Stimulated activated CD4-positive, alpha-beta T cell treated with anti-CD3 and anti-CD28 coated beads, Interleukin-4, amount 100 ng/mL, for 4 hours (primary cell): ENCODE measurements at places on chromosomes 5 and 9.

- no peak for DNase-seq
Observed at GRCh38 chr9:84636436-84636835, 33.1 kb upstream of the NTRK2 start.

DNA sequence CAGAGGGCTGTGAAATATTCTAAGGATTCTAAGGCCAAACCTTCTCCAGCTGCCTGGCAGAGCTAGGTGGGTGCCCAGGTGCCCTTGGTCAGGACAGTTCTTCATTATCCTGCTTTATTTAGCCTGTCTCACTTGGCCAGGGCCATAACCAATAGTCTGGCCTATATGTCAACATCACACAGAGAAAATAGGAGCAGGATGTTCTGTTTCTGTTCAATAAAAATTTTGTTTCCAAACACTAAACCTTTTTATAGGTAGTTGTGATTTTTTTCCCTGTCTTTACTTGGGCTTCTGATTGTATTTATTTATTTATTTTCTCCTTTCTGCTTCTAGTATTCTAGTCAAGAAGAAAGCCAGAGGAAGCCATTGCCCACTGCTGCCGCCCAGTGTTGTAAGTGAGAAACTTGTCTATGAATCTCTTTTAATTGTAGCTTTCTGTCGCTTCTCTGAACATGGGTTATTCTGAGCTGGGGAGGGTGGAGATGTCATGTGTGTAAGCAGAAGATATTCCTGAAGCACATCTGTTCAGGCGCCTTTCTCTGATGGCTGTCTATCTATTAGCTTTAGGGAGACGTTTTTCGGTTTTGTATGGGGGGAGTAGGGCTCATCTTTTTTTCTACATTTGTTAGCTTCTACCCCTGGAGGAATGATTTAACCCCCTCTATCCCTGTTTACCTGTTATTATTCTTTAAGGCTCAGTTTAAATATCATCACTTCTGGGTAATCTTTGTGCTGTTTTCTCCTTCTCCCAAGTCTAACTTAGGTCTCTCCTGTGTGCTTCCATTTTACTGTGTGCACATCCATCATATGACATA is 97.1 kb downstream of the UNC13B start:
- peak; percentile 28 for DNase-seq

DNA sequence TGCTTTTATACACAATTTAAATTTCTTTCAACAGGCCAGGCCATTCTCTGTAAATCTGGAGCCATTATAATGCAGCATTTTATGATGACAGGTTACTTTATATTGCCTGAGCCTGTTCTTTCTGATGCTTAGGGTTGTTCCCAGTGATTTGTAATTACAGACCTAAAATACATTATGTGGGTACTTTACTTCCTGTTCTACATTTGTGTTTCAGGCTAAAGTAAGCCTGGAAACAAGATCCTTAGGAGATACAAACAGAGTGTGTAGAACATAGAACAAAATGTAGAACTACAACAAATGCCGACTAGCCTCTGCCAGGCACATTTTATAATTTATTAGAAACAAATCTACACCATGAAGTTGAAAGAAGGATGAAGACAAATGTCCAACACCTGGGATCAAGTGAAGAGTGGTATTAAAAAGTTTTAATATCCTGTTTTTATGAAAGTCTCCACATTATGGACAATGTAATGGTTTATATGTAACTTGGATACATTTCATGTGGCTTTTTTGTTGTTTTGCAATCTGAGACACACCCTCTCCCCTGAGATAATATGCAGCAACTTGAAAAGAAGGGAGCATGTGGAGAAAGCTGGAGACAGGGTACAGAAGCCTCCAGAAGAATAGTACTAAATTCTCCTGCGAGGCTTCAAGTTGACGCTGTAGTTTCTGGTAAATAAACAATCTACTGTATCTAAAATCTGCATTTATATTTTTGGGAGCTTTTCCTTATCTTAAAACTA is 46.9 kb downstream of the VCAN start:
- DNase-seq = no peak

- no peak for DNase-seq
Observed at GRCh38 chr5:84343171-84343570, 41.5 kb downstream of the EDIL3 start.

- DNase-seq = no peak
Observed at GRCh38 chr5:61582205-61582820, 250.3 kb downstream of the ZSWIM6 start.

DNA sequence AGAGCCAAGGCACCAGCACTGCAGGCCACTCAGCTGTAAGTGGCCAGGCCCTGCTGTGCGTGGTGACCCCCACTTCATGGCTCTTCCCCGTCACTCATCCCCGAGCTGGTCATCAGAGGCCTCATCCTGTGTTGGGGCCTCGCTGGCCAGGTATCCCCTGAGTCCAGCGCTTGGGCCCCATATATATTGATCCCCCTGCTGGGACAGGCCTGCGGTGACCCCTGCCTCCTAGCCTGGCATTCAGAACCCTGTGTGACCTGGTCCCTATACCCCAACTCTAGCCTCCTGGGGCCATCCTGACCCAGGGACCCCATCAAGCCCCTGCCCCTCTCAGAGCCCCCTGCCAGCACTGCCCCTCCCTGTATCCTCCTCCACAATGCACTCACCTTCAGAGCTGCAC is 12.7 kb downstream of the GBGT1 start:
- no peak for DNase-seq

GRCh38 chr5:176371621-176372539 is 6.6 kb downstream of the ARL10 start:
- no peak for DNase-seq

DNA sequence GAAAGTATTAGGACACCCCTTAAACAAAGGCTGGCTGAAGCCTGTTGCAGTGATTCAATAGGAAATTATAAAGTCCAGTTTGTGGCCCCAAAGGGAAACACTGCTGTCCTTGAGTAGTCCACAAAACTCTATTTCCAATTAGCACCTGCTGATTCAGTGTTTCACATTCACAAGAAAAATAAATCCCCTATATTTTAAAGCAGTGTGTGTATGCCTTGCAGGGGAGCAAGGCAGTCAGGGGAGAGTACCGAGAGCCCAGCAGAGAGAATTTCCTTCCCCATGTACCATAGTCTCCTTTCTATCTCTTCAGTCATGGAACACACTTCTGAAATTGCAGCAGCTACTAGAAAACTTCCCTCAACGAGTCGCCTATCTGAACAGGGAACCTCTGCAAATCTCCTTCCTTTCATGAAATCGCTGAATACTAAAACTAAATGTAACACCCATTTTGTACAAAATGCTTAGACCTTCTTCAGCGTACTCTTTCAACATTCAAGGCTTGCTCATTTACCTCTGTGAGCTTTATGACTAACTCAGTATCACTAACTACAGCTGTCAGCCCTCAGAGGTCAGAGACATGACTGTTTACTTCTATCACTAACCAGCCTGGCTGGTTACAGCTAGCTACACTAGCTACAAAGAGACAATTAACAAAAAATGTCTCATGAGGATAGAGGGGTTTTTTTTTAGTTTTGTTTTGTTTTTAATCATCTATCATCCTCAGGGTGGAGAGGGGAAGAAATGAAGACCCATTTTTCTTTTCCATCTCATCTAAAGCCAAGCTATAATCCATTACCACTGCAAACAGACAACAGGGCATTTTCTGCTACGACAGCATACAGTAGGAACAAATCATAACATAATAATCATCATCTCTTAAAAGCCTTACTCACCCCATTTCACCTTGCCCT is 188.7 kb downstream of the EBF1 start:
- DNase-seq = no peak

DNA sequence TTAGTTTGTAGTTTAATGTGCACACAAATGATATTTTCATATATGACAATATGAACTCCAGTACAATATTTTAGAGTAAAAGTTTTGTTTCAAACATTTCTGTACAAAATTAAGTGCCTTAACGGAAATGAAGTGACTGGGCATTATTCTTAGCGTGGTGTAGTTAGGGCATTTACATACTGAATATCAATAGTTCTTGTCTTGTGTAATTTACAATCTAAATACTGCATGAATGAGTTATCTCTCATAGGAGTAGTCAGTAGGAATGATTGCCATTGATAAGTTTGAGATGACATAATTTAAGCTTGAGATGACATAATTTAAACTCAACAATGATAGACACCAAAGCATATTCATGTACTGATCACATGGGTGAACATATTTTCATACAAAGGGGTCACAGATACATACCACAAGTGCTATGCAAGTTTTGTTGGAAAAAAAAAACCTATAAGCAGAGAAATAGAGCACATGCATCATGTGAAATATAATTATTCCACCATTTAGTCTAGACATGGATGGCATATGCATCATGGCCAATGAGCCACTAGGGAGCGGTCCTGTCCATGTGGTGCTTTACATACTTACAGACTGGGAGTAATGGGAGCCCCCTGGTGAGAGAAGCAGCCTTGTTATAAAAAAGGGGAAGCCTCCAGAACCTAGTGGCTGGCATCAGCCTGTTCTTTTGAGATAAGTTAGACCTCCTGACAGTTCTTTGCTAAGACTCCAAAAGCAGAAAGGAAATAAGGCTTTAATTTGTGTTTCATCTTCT is 1523.9 kb downstream of the MAT2B start:
- DNase-seq = no peak

DNA sequence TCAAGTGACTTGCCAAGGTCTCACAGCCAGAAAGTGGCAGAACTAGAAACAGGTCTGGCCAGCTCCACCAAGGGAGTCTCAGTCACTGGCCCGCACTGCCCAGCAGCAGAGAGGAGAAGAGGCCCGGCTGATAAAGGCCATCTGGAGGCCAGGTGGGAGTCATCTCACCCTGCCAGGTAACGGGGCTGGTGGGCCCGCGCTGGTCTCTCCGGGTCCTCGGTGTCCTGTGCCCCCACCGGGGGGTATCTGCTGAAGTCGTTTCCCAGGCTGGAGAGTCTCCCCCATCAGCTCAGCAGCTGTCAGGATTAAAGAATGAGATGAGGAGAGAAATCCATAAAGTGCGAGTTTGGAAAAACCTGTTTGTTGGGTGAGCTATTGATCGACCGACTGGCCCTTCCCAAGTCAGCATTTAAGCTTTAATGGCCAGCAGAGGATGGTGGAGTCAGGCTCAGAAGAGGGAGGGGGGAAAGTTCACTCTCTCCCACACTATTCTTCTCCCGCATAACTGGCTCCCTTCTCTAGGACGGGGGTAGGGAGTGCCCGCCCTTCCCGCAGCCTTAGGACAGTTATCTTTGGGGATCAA is 30.3 kb downstream of the LMX1B start:
- no peak for DNase-seq

GRCh38 chr5:159402311-159402710 is 72.0 kb upstream of the IL12B start:
- DNase-seq = no peak

GRCh38 chr5:124102486-124102885 is 590.5 kb downstream of the CSNK1G3 start:
- DNase-seq = no peak

DNA sequence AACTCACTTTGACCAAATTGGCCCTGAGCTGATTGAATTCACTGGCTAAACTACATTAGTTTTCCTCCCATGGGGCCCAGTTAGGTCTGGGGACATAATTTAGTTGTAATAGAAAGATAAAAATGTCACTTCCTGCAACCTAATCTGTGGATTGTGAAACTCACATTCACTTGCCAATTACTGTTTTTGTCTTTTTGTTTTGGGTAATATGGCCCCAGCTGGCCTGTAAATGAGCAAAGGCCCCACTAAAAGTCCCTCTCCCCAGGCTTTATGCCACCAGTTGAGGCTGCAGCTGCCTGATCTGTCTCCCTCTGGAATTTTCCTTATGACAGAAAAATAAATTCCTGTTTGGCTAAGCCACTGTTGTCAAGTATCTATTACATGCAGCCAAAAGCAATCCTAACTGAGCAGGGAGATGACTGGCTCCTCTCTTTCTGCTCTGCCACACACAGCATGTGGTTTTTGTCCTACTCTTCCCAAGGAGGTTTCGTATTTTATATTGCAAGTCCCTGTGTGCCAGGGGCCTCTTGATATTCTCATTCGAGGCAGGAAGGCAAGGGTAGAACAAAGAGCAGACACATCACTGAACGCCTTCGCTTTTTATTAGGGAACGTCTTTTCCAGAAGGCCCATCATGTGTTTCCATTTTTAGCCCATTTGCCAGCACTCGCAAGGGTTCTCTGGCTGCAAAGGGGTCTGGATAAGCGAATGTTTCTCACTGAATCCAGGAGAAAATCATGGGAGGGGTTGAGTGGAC is 24.1 kb upstream of the SLC25A48 start:
- no peak for DNase-seq

DNA sequence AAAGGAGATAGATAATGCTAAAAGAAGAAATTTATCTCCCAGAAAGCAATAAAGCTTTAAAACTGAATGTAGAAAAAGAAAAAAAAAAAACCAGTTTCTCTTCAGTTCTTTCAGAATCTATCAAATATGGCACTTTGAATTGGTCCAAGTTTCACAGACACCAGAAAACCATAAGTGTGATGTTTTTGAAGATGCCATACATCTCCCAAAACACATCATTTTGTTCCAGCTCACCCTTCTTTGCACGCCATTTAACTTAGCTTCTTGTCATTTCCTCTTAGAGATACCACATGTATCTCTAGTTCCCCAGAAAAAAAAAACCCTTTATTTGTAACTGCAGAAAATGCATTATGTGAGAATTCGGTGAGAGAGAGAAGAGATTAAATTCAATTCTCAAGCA is 46.1 kb upstream of the MAMDC2 start:
- DNase-seq = no peak

DNA sequence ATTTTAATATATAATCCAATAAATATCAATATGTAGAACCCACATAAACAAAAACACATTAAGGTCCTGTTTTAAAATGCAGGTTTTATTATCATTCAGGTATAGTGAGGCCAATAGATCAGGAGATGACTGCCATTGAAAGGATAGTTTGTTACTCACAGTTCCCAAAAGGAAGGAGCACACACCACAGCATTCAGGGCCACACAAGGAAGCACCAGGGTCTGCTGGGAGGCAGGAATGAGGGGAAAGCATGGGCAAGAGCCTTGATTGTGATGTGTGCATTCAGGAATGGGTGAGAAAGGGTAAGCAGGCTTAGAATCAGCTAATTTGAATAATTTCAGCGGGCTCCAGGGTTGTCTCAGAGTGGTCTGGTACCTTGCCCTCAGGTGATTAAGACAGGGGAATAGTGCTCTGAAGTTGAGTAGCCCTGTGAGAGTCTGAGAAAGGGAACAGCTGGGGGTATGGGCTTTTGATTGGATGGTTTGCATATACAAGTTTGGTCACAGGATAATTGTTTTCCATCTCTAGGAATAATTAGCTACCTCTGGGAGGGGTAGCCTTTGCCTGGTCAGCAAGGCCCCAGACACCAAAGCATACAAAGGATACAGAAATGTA is 19.8 kb upstream of the OTULIN start:
- DNase-seq = no peak

GRCh38 chr9:133945314-133945975 is 46.7 kb downstream of the VAV2 start:
- DNase-seq = no peak

- DNase-seq = no peak
Observed at GRCh38 chr5:165940541-165940940, 2350.9 kb upstream of the WWC1 start.

GRCh38 chr5:3994628-3995027 is 399.0 kb downstream of the IRX1 start:
- no peak for DNase-seq

DNA sequence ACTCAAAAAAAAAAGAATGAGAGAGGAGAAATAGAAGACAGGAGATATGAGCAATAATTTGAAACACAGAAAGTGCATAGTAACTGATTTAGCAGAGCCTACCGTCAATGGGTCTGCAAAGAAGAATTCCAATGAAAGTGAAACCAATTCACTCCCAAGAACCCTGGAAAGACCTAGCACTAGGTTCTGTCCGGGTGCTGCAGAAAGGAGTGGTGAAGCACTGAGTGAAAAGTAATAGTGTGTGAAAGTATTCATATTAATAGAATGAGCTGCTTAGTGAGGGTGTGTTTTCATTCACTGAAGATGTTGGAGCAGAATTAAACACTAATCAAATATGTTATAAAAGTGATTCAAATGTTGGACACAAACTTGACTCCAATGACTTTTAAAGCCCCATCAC is 51.3 kb upstream of the SLC30A5 start:
- no peak for DNase-seq
